ENCODE measurements at places on chromosomes 5 and 9. TPM values are rescaled to one million over a fixed set of nuclear protein-coding genes. Genes with fewer than 3 reads are reported as not detected.

The TICAM2 gene
- polyA plus RNA-seq = 1.1 TPM

The PFN3 gene
- polyA plus RNA-seq = 7.4 TPM

DNA sequence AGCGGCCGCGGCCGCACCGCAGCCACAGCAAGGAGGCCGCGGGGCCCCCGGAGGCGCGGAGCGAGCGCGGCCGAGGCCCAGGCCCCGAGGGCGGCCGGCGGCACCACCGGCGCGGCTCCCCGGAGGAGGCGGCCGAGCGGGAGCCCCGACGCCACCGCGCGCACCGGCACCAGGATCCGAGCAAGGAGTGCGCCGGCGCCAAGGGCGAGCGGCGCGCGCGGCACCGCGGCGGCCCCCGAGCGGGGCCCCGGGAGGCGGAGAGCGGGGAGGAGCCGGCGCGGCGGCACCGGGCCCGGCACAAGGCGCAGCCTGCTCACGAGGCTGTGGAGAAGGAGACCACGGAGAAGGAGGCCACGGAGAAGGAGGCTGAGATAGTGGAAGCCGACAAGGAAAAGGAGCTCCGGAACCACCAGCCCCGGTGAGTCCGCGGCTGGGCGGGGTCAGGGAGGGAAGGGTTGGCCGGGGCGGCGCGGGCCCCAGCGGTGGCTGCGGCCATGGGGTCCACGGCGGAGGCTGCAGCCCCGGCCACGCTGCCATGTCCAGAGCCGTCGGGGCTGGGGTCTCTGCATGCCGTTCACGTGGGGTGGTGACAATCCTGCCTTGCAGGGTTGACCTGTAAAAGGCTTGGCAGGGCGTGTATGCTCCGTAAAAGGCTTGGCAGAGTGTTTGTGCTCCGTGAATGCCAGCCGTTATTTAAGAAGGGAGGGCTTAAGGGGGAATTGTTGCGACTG, 146.0 kb downstream of the CACNA1B start:
- no peak for DNase-seq

- DNase-seq = no peak
Measured at GRCh38 chr9:137759649-137760321, 117.8 kb upstream of the CACNA1B start.

GRCh38 chr9:123835821-123836220, 94.1 kb downstream of the DENND1A start:
- DNase-seq = no peak

Data from testis (tissue), 5 donors.